ENCODE measurements at places on chromosomes 11 and 22.

DNA sequence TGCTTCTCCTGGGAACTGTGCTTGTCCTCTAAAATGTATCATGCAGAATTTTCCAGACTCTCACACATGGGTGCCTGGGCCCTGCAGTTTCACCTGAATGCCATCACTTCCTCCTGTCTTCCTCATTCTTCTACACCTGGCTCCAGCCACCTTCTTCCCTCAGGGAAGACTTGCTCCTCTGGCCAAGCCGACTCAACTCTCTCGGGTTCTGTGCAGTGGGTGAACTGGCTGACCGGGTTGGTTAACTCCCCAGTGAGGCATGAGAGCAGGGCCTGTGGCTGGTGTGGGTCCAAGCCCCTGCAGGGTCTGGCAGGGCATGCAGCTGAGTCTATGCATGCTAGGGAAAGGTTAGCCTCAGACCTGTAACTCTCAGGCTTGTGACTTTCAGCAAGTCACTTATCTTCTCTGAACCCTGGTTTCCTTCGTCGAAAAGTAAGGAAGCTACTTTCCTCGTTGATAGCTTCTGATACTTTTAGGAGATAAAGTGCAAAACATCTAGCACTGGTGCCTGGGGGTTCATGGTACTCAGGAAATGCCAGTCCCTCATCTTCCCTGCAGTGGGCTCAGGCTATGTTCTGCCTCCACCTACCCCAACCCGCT is 11.9 kb downstream of the CD82 start:
- no peak for DNase-seq

GRCh38 chr22:30115705-30116104 is 35.4 kb downstream of the HORMAD2 start:
- DNase-seq: no peak

GRCh38 chr11:9796266-9796665 is 132.4 kb downstream of the SWAP70 start:
- DNase-seq: no peak

GRCh38 chr22:19477321-19478044 is 1.5 kb downstream of the UFD1 start:
- no peak for DNase-seq

DNA sequence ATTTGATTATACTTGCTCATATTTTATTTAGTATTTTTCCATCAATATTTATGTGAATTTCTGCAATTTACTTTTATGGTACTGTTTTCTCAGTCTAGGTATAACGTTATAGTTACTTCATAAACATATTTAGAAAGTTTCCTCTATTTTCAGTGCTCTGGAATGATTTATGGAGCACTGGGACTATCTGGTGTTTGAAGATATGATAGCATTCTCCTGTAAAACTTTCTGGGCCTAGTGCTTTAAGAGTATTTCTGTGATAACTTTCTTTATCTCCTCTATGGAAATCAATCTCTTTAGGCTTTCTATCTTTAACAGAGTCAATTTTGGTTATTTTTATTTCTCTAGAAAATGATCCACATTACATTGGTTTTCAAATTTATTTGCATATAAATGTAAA is 85.1 kb downstream of the SOX6 start:
- no peak for DNase-seq

DNA sequence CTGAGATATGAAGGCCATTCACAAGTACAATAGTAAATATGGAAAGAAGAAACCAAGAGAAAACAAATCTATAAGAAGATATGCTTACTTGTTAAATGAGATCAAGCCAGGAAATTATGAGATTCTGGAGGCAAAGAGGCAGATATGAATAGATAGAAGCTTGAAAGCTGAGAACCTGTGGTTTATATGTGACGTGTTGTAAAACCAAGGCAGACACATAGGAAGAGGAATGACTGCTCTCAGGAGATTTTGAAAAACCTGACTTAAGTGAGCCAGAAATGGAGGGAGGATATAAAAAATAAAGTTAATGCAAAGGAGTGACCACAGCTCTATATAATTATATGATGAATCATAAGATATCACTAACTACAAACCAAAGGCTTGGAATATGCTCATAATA is 1160.5 kb upstream of the CNTN5 start:
- no peak for DNase-seq

DNA sequence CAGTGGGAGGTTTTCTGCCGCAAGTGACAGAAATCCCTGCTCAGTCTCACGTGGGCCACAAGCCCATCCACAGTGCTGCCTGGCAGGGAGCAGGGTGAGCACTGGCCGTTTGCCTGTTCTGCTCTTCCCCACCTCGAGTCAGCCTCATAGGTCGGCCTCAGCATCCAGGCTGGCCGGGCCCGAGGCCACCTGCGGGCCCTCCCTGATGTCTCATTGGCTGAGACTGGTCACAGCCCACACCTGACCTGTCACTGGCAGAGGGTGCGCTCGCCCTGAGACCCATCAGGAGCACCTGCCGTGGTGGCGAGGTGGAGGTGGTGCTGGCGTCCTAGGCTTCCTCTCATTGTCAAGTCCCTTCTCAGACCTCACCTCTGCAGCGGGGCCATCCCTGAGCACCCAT is 72.1 kb downstream of the ELFN2 start:
- no peak for DNase-seq

DNA sequence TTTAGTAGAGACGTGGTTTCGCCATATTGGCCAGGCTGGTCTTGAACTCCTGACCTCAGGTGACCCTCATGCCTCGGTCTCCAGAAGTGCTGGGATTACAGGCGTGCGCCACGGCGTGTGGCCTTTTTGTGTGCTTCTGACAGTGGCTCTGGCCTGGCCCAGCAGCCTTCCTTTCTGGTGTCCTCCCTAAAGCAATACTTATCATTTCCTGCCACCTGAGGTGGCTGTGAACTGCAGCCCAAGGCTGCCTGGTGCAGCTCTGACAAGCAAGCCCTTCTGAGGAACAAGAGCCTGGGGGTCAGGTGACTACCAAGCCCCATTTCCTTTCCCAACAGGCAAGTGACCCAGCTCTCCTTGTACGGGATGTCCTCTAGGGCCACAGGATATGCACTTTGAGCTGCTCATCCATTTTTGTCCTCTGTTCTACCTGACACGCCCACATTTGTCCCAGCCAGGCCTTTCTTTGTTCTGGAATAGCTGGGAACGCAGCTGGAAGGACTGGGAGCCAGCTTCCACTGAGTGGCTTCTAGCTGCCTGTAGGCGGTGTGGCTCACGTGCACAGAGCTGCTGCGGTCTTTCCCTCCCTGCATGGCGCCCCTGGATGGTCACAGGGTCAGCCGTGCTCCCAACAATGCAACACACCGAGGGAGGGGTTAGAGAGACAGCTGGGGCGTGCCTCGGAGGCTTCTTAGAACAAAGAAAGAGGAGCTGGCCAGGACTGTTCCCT is 12.3 kb upstream of the BID start:
- no peak for DNase-seq

DNA sequence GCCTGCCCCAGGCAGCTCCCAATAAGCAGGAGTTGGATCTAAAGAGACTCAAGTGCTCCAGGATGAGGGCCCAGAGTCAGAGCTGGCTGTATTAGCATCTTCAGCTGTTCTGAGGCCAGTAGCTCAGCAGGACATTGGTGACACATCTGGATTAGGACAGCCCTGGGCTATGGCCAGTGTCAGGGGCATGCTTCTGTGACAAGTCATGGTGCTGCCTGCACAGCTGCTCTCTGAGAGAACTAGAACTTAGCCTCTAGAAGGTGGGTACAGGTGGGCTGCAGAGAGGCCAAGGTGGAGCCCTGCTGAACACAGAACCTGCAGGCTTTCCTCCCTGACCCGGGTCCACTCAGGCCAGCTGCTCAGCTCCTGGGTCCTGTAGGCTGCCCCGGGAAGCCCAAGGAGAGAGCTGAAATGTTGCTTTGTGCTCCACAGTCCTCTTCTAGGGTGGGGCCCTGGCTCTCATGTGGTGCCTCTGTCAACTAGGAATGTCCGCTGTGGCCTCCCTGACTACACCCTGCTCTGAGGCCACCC is 426.9 kb downstream of the SOX6 start:
- DNase-seq: no peak

- DNase-seq: no peak
Observed at GRCh38 chr11:118901494-118902335, 18.0 kb downstream of the CXCR5 start.

GRCh38 chr11:132895340-132895739 is 637.0 kb downstream of the OPCML start:
- DNase-seq: no peak

GRCh38 chr11:77642228-77642627 is 4.6 kb upstream of the CLNS1A start:
- DNase-seq: no peak

DNA sequence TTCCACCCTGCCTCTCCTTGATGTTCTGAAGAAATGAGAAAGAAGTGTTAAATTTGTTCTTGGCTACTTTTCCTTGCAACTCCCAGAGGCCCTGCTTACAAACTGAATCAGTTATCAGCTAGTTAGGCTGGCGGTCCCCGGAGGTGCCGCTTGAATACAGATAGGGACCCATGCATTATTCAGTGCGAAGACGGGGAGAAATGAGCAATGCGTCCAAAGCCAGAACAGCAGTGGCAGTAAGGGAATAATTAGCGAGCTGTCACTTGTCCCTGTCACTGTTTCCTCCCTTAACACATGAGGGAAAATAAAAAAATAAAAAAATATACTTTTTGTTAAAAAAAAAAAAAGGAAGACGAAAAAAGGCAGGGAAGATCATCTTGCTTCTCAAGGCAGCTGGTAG is 528.1 kb downstream of the MN1 start:
- DNase-seq: no peak

DNA sequence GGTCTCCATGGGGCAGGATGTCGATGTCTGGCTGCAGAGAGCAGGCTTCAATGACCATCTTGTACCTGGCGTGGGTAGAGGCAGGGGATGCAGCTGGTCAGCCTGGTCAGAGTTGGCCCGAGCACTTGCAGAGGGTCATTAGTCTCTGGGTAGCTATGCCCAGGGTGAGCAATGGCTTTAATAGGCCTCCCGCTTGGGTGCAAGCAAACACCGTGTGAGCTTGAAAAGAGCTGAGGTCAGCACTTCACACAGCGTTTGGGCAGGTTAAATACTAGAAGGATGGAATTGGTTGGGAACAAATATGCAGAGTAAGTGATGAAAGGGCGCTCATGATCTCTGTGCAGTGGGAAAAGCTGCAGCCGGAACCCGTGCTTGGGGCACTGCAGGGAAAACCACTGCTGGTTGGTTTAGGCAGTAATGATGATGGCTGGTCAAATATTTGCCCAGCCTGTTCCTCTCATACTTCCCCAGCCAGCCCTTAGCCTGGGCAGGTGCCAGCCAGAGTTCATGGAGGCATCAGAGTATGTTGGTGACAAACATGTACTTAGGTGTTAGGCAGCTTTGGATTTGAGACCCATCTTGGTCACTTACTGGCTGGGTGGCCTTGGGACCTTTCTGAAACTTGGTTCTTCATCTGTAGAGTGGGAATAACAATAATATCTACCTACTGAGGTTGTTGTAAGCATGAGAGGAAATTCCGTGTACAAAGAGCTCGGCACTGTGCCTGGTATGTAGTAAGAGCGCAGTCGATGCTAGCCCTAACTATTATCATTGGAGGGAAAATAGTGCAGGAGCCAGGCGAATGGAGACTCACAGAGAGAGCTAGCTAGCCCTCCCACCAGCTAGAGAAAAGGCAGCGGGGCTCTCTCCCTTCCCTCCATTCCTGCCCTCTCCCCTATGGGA is 25.2 kb upstream of the KCNJ11 start:
- no peak for DNase-seq

All from stimulated activated CD4-positive, alpha-beta T cell treated with anti-CD3 and anti-CD28 coated beads, Interleukin-4, amount 100 ng/mL, for 1 hour (primary cell).